Vagina (tissue), 2 donors: ENCODE measurements at places on chromosomes 12 and 14.

DNA sequence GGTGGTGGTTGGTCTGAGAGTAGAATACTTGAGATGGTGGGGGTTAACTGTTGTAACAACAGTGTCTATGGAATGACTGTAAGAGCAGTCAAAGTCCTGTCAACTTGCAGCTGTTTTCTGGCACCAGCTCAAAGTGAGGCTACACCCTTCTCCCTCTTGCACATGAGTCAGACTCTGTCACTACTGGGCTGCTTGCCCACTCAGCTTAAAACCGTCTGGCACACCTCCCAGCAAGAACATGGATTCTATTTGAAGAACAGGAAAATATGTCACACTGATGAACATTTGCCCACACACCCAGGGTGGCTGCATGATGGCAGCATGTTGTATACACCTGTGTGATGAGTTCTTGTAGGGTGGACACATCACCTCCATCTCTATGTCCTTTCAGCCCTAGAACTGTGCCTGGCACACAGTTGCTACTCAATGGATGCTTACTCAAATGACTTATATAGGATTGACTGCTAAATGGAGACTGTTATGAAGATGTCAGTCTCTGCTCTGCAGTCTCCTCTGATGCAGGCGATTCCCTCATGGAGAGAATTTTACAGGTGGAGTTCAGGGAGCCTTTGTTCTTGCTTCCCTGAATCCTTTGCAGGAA is 19.3 kb upstream of the SERPINA6 start:
- H3K27me3 ChIP-seq, result no peaks in the 10 kb centered on the region
- no peak overlapping the region for H3K4me3 ChIP-seq
- no peaks in the 10 kb centered on the region for H3K36me3 ChIP-seq

DNA sequence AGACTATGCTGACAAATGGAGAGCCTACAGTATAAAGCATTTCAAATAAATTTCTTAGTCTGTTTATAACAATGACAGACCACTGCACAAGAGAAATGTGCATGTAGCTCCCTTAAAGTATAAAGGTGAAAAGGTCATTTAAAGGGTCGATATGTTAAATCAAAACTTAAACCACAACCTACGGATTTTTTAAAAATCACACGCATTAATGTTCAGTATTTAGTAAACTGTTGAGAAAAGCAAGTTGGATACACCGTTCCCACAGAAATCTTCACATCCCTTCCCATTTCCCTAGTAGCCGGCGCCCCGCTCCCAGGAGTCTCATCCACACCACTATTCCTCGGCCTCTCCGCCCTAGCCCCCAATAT is 614 bp downstream of the FKBP3 start:
- H3K27me3 ChIP-seq, result no peaks in the 10 kb centered on the region
- H3K27ac ChIP-seq, result peak overlapping the region; percentile 77
- H3K4me1 ChIP-seq, result peaks cover 46% of the 10 kb centered on the region
- no peak for DNase-seq

- DNase-seq, result no peak
- no peaks in the 10 kb centered on the region for H3K36me3 ChIP-seq
- no peak overlapping the region for H3K4me3 ChIP-seq
- no peak overlapping the region for H3K27ac ChIP-seq
- peaks cover 8% of the 10 kb centered on the region for H3K4me1 ChIP-seq
Measured at GRCh38 chr12:43336962-43337555, 214.9 kb downstream of the ADAMTS20 start.

DNA sequence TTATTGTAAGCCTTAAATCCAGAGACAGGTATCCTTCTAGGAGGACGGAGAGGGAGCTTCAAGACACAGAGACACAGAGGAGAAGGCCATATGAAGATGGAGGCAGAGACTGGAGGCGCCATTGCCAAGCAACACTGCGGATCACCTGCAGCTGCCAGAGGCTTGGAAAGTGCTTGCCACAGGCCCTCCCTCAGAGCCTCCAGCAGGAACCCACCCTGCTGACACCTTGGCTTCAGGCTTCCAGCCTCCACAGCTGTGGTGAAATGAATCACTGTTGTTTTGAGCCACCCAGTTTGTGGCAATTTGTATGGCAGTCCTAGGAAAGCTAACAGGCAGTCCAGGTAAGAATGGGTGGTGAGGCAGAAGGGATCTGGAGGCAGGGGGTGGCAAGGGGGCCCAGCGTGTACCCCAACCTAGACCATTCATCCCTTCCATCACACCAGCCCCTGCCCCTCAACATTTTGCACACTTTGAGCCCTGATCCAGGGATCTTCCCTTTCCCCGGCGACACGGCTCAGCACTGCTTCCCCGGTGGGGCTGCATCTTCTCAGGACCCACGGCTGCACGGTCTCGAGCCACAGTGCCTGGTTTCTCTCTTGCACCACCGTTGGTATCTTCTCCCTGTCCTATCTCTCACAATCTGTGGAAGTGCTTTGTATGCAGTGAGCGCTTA is 22.3 kb upstream of the BCDIN3D start:
- H3K27me3 ChIP-seq, result no peaks in the 10 kb centered on the region
- peaks cover 32% of the 10 kb centered on the region for H3K4me1 ChIP-seq
- H3K36me3 ChIP-seq, result no peaks in the 10 kb centered on the region
- no peak overlapping the region for H3K4me3 ChIP-seq
- H3K27ac ChIP-seq, result no peak overlapping the region
